ENCODE measurements at places on chromosomes 3 and 15. TPM values are rescaled to one million over a fixed set of nuclear protein-coding genes. Genes with fewer than 3 reads are reported as not detected.

Gene C3orf22
- not detected for total RNA-seq

Gene GASK1A
- not detected for total RNA-seq

Gene PLCH1
- 1.1 TPM for total RNA-seq

Gene SLC9C1
- not detected for total RNA-seq

Gene ARPP21
- total RNA-seq = not detected

Gene LINGO1
- total RNA-seq = 12.4 TPM

Gene DNAH12
- total RNA-seq = 0.19 TPM

Gene IQCB1
- total RNA-seq = 11.1 TPM

Gene VEPH1
- total RNA-seq = 0.10 TPM

Gene RBSN
- total RNA-seq = 9.7 TPM

Gene LAMB2
- 100.0 TPM for total RNA-seq

Gene NECTIN3
- total RNA-seq = 27.5 TPM

Gene UQCRC1
- total RNA-seq = 173 TPM

Gene ZPLD1
- total RNA-seq = not detected

Gene DPPA2
- total RNA-seq = not detected

Gene MB21D2
- total RNA-seq = 4.9 TPM

Gene VPS39
- 16.6 TPM for total RNA-seq

Gene GREM1
- 6.6 TPM for total RNA-seq

Gene POPDC2
- total RNA-seq = 0.18 TPM

Gene GPR149
- not detected for total RNA-seq

Gene ARNT2
- 16.7 TPM for total RNA-seq

Gene CCNB2
- 114 TPM for total RNA-seq

Gene AAGAB
- total RNA-seq = 76.9 TPM

Gene TNFAIP8L3
- total RNA-seq = 3.9 TPM

Gene FBLN2
- total RNA-seq = 2.8 TPM

Gene SCAMP5
- total RNA-seq = 14.0 TPM

Gene ROPN1B
- not detected for total RNA-seq

Gene PLA2G4F
- not detected for total RNA-seq
